ENCODE measurements at places on chromosomes 4 and X.

- DNase-seq: no peak
These were observed 1.0 kb upstream of the DAPP1 start for GRCh38 chr4:99815597-99816011.

- DNase-seq: peak; percentile 85
These were observed 45.9 kb upstream of the CDKN2AIP start for GRCh38 chr4:183398298-183399125.

- DNase-seq: peak; percentile 80
These were observed 545 bp downstream of the ABCE1 start for GRCh38 chr4:145098675-145099037.

- DNase-seq: no peak
These were observed 295.1 kb downstream of the INPP4B start for GRCh38 chr4:142550965-142551364.

- DNase-seq: no peak
These were observed 6.4 kb downstream of the MTM1 start for GRCh38 chrX:150574559-150575418.

GRCh38 chr4:88018466-88018865 lies 11.0 kb downstream of the PKD2 start:
- DNase-seq: no peak

DNA sequence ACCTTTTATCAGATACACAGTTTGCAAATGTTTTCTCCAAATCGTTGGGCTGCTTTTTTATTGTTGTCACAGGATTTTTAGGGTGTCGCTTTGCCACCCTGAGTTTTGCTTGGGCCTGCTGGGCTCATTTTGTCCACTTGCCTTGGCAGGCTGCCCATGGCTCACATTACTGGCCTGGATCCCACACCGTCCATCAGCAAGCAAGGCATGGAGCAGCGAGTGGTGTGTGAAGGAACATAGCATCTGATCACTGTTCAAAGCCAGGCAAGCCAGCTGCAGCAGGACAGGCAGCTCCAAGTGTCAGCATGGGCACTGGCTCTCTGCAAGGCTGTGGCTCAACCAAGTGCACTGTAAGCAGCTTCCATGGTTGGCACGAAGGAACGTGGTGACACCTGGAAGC lies 261.4 kb upstream of the TECRL start:
- DNase-seq: no peak

GRCh38 chr4:140764785-140765392 lies 8.7 kb upstream of the TBC1D9 start:
- no peak for DNase-seq

DNA sequence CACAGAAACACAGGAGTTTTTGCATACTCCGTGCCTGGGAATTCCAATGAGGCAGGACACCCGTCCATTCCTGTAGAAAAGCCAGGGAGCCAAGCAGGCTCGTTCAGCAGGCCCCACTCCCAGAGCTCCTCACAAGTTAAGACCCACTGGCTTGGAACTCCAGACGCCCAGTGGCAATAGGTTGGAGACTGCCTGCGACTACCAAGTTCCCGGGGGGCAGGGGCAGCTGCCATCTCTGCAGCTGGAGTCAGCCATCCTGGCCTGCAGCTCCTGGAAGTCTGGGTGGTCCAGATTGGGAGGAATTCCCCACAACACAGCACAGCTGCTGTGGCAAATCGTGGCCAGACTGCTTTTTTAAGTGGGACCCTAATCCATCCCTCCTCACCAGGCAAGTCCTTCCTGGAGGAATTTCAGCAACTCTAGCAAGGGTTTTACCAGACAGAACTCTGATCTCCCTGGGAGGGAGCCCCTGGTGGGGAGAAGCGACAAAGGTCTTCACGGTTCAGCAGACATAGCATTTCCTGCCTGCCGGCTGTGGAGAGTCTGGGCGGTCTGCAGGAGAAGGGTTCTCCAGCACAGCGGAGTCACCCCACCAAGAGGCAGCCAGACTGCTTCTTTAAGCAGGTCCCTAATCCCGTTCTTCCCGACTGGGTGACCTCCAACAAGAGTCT lies 231.9 kb downstream of the STPG2 start:
- DNase-seq: peak; percentile 3

DNA sequence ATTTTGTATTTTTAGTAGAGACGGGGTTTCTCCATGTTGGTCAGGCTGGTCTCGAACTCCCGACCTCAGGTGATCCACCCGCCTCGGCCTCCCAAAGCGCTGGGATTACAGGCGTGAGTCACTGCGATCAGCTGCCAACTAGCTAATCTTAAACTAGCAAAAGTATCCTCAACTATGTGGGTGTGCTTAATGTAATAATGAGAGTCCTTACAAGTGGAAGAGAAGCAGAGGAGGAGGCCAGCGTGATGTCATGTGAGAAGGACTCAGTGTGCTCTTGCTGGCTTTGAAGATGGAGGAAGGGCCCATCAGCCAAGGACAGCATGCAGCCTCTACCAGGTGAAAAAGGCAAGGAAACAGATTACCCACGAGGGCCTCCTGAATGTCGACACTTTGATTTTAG lies 19.6 kb downstream of the SCD5 start:
- no peak for DNase-seq

GRCh38 chr4:73275318-73275654 lies 16.7 kb upstream of the ANKRD17 start:
- DNase-seq: no peak
